CD4-positive, alpha-beta T cell treated with Interleukin-12 subunit alpha and Interleukin-12 subunit beta, for 1 hour (primary cell): ENCODE measurements at places on chromosomes 4 and X.

- no peak for DNase-seq
Measured at GRCh38 chr4:8215001-8215427, 15.9 kb downstream of the SH3TC1 start.

DNA sequence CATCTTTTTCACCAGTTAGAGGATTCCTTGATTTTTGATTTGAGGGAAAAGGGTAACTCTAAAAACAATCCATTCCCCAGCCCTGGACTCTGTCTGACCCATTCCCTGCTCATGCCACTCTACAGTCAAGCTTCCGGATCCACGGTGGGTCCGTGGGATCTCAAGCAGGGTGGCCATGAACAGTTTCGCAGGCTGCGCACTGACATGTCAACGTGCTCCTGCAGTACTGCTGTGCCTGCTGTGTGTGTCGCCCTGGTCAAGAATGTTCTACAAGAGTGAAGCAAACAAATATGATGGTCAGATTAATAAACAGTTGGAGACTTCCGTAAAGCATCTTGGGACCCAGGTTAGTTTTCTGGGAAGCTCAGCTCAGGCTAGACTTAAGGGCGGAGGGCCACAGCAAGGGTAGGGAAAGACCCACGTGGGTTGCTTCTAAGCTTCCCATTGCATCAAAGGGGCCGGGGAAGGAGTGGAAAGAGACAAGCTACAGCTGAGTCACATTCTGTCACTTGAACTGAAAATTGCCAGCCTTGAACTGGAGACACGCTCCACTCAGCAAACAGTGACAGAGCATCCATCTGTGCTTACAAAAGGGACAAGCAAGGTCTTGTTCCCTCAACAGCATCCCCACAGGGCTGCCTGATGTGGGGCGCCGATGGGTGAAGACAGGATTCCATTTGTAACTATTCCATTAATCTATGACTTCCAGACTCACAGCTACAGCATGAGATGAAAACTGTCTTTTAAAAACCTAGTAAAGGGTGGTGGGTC, 81.8 kb downstream of the MTMR1 start:
- no peak for DNase-seq

- DNase-seq: no peak
Measured at GRCh38 chr4:76373919-76374552, 46.9 kb downstream of the CCDC158 start.

DNA sequence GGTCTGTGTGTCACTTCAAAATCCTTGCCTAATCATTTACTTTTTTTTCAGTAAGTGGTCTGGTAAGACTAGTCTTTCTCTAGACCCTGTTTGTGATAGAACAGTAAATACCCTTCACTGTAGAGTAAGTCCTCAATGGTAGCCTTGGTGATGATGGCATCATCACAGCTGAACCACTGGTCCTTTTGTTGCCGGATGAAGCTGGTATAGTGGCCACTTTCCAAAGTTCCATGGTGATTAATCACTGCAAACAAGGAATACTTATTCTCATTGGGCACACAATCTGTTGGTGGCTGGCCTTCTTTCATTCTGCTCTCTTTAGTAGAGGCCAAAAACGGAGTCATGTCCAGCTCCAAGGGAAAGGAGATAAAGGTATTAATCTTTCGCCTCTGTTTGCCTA, 2.9 kb downstream of the USP51 start:
- no peak for DNase-seq

DNA sequence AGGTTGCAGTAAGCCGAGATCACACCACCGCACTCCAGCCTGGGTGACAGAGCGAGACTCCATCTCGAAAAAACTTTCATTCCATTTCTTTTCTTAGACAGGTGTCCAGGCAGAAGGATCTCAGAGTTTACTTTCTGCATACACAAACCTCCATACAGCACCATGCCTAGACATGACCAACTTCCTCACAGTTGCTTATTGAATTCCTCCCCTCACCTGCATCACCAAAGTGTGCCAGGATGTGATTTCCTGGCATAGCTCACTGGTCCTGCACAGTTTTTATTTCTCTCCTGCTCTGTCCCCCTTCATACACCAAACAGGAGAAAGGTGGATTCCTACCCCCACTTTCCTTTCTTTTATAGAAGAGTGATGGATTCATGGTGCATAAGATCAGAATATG, 34.7 kb upstream of the PPARGC1A start:
- DNase-seq: no peak

DNA sequence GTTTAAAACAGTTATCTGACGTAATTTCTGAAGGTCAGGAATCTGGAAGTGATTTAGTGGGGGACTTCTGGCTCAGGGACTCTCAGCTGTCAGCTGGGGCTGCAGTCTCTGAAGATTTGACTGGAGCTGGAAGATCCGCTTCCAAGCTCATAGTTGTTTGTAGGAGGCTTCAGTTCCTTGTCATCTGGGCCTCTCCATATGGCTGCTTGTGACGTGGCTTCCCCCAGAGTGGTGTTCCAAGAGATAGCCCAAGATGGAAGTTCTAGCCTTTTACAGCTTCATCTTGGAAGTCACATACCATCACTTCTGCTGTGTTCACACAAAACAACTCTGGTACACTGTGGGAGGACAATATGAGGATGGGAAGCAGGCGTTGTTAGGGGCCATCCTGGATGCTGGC, 2.1 kb downstream of the MPC1L start:
- no peak for DNase-seq

DNA sequence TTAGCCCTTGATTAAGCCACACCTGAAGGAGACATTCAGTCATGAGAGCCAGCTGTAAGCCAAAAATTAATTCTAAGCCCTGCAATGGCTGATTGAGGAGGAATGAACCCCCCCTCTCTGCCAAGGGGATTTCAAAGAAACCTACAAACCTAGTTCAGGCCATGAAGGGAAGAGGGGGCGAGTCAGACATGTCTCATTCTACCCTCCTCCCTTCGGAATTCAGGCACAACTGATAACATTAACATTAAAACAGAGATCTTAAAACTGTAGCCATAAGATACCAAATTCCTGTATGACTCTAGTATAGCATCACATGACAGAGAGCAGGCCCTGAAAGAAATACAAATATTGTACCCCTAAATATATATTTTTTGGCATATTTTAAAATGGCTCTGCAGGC, 40.4 kb upstream of the AFAP1 start:
- no peak for DNase-seq

GRCh38 chr4:150739591-150739990, 157.6 kb downstream of the MAB21L2 start:
- no peak for DNase-seq

GRCh38 chr4:6262847-6263487, 6.7 kb upstream of the WFS1 start:
- DNase-seq: no peak

DNA sequence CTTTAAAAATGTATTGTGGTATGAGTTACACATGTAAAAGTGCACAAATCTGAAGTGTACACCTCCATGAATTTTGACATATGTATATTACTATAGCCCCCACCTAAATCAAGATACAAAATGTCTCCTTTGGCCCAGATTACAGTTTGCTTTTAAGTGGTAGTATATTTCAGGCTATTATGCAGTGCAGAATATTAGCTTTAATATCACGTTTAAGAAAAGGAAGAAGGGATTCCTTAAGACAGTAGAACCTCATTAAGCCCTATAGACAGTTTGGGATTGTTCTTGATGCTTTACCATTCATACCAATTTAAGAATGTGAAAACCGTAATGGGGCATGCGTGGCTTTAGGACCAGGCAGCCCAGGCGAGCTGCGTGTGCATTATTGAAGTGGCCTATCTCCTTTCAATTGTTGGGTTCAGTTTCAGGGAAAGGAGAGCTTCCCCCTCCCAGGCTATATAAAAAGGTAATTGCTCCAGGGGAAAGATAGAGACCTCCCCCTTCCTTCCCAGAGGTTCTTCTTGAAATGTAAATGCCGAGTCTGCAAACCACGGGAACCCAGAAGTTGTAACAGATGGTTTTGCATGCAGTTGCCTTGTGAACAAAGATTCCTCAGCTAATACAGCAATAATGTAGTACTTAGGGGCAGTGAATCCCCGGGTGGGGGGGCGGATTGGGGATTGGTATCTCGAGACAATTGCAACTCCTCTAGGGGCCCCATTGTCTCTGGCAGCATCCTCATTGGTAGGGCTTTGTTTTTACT, 106.1 kb downstream of the UCHL1 start:
- no peak for DNase-seq
